Activated CD8-positive, alpha-beta memory T cell treated with anti-CD3 and anti-CD28 coated beads for 4 hours (primary cell): ENCODE measurements at places on chromosomes 3 and 15.

DNA sequence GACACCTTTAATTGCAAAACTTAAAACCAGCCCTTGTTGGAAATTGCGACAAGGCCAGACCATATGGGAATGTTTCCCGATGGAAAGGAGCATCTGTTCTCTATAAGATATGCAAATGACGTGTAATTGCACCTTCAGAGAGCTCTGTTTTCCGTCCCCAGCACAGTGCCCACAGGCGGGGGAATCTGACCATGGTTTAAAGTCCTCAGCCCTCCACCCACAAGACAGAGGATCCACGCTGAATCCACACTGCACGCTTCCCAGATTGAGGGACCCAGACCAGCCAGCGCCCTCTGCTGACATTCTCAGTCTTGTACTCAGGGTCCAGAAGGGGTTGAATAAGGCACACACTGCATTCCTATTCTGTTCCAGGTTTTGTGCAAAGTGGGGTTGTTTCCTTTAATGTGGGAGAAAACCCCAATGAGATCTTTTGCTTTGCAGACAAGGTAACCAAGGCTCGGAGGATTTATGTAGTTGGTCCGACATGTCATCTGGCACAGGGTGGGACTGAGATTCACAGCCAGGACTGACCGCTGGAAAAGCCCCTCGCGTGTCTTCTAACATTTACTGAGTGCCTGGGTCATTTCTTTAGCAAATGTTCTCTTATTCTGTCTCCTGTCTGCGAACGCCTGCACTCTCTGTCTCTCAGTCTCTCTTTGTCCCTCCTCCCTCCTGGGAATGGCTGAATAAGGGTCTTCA, 36.8 kb upstream of the KLHL25 start:
- DNase-seq: no peak

DNA sequence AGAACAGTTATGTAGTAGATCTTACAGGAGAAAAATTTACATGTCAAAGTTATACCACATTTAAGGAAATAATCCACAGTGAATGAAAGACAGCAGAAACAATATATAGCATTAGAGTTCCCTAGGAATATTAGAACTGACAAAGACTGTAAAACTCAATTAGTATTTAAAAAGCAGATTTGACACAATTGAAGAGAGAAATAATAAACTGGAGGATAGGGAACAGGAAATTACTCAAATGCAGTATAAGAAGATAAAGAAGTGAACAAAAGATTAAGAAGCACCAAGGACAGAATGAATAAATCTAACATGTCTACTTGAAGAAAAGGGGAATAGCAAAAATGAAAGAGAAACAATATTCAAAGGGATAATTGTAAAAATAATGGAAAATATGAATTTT, 132.6 kb upstream of the CHRNA7 start:
- DNase-seq: no peak

DNA sequence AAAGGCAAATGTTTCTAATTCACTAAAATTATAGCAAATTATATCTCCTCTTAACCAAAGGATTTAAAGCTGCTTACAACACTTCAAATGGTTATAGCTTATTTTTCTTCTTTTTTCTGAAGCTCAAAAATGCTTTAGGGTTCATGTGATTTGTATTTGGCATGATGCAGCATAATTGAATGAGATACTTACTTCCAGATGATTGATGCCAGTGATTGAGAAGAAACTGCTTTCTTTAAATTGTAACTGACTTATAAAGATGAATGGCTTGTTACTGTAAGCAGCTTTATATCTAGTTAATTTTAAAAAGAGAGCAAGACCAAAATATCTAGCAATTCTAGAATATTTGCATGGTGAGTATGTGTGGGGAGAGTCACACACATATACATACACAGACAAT, 270.7 kb upstream of the THRB start:
- DNase-seq: no peak

DNA sequence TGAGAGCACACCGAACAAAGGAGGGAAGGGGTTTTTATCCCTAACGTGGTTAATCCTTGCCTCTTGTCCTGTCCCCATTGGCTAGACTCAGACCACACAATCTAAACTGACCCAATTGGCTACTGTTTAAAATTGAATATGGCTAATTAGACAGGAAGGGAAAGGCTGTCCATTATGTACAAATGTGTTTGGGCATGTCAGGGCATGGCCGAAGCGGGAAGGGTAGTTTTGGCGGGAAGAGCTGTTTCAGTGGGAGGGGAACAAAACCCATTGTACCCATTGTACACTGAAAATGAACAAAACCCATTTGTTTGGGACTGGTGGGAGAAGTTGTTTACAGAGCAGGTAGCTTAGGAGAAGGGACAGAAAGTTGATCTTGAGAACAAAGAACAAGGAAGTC, 330.9 kb upstream of the POU1F1 start:
- DNase-seq: no peak

GRCh38 chr15:78421238-78421965, 16.6 kb upstream of the IREB2 start:
- no peak for DNase-seq

DNA sequence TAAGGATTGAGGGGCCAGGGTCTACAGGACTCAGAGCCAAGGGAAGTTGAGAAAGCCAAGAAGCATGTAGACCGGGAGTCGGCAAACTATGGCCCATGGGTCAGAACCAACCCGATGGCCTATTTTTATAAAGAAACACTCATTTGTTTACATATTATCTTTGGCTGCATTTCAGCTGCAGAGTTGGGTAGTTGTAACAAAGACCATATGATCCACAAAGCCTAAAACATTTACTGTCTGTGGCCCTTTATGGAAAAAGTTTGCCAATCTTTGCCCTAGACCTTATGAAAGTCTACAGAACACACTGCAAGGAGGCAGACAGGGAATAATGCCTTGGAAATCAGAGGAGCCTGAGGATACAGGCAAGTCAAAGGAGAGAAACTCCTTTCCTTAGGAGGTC, 63.2 kb upstream of the MNS1 start:
- DNase-seq: no peak

DNA sequence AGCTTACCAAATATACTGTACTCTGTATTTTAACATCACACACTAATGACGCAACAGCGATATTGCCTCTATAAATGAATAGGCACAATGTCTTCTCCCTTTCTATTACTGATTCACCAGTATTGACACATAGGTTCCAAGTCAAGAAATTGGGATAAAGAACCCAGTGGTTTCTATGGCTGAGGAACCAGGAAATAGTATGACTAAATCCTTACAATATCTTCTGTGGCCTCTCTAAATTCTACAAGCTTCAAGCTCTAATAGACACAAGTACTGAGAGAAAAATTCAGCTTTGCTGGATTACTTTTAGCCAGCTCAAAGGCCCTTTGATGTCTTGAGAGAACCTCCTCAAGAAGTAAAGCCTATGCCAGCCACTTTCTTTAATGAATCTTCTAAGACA, 162.5 kb downstream of the DPH6 start:
- no peak for DNase-seq

DNA sequence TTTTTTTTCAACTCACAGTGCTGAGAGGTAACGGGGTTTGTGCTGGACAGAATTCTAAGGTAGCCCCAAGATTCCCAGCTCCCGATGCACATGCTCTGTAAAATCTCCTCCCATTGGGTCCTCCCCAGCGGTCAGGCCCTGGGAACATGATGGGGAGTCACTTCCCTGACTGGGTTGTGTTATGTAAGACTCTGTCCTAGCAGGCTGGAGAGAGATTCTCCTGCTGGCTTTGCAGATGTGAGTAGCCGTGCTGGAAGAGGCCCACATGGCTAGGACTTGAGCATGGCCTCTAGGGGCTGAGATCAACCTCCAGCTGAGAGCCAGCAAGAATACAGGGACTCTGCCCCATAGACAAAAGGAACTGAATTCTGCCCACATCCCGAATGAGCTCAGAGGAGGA, 83.7 kb upstream of the OXTR start:
- no peak for DNase-seq

DNA sequence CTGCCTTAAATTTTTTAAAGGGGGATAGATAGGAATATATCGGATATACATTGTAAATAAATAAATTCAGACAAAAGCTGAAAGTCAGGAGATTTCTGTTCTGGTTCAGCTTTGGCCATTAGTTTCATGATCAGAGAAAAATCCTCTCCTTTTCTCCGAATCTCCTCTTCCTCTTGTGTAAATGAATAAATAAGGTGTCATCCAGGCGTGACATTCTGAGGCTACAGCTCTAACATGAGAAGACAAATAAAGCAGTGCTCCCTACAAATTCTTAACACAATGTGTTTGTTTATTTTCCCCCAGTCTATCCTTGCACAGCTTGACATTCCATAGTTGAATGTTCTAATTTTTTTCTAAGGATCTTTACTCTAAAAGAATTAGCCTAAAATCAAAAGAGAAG, 9.4 kb upstream of the MB21D2 start:
- no peak for DNase-seq

- no peak for DNase-seq
Measured at GRCh38 chr3:102471001-102471400, 36.2 kb downstream of the ZPLD1 start.

GRCh38 chr3:125313060-125313635, 62.0 kb downstream of the ZNF148 start:
- no peak for DNase-seq

DNA sequence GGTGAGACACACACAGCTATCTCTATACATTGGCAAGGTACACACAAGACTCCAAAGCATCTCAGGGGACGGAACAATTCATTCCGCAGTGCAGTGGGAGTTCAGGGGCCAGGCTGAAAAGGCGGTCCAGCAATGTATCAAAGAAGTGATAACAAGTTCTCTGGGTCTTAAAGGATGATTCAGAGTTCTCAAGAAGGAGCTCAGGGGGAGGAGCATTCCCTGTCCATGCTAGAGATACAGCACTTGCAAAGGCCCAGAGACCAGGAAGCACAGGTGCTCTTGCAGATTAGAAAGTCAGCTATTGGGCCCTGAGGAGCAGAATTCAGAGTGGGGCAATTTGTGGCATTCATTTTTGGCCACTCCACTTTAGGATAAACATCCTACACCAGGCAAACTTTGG, 34.9 kb downstream of the MECOM start:
- no peak for DNase-seq

GRCh38 chr15:67005294-67005996, 60.0 kb upstream of the SMAD3 start:
- DNase-seq: no peak

- DNase-seq: no peak
Measured at GRCh38 chr3:64163755-64164148, 61.5 kb downstream of the PRICKLE2 start.

GRCh38 chr15:80567721-80568157, 127.4 kb upstream of the ABHD17C start:
- no peak for DNase-seq

- no peak for DNase-seq
Measured at GRCh38 chr3:40869939-40870338, 329.4 kb upstream of the CTNNB1 start.

DNA sequence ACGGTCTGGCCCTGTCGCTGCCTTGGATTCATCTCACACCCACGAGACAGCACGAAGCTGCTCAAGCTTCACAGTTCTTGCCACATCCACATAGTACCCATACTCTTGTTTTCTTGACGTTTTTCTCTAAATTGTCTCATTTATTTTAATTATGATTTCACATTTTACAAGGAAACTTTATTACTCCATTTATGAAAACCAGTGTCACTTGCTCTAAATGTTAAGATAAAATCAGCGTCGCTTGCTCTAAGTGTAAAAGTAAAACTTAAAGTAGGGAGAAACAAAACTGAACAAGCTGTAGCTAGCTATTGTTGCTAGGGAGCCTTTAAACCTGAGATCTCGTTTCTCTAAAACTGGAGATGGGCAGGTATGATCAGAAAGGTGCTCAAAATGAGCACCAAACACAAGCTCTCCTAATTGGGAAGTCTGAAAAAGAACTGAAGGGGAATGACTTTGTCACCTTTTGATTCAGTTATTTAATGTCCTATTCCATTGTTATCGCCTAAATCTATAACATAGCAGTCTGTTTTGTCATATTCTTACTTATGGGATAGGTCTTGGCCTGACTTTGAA, 680 bp downstream of the IFT122 start:
- DNase-seq: no peak

GRCh38 chr3:52896613-52897012, 735 bp downstream of the STIMATE start:
- DNase-seq: no peak

DNA sequence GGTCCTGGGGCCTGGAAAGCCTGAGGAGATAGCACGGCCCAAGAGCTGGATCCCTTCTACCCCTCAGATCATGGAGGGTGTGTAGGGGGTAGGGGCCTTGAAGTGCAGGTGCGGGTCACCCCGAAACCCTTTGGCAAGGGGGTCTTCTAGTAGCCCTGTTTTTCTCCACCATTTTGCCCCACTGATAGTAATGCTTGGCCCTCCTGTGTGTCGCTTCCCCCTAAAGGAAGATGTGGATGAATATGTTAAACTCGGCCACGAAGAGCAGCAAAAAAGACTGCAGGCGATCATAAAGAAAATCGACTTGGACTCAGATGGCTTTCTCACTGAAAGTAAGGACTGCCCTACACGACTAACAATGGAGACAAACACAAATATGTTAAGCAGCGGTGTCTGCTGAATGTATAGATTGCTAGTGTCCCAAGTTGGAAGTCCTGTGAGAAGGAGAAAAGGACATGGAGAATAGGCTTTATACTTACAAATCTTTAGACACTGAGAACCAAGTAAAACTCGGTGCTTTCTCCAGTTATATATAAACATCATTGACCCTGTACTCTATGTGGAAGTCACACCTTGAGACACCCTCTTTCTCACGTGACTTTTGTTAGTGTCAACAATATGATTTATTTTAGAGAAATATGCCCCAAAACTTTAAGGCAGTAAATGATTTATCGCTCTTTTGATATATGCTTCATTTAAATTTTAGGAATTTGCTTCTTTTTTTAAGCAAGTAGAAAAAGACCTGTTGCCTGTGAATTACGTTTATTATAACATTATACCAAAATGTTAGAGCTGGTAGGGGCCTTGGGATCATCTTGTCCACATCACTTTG, 802 bp downstream of the RCN2 start:
- DNase-seq: no peak

GRCh38 chr15:89139613-89140499, 51.6 kb downstream of the ABHD2 start:
- DNase-seq: no peak

- DNase-seq: no peak
Measured at GRCh38 chr15:60091157-60091556, 87.0 kb downstream of the FOXB1 start.
